Stimulated activated CD8-positive, alpha-beta memory T cell treated with anti-CD3 and anti-CD28 coated beads, Interleukin-4, amount 100 ng/mL, for 4 hours (primary cell): ENCODE measurements at places on chromosomes 11 and 22.

GRCh38 chr22:43230971-43231723 is 44.2 kb upstream of the TTLL12 start:
- peak; percentile 19 for DNase-seq

DNA sequence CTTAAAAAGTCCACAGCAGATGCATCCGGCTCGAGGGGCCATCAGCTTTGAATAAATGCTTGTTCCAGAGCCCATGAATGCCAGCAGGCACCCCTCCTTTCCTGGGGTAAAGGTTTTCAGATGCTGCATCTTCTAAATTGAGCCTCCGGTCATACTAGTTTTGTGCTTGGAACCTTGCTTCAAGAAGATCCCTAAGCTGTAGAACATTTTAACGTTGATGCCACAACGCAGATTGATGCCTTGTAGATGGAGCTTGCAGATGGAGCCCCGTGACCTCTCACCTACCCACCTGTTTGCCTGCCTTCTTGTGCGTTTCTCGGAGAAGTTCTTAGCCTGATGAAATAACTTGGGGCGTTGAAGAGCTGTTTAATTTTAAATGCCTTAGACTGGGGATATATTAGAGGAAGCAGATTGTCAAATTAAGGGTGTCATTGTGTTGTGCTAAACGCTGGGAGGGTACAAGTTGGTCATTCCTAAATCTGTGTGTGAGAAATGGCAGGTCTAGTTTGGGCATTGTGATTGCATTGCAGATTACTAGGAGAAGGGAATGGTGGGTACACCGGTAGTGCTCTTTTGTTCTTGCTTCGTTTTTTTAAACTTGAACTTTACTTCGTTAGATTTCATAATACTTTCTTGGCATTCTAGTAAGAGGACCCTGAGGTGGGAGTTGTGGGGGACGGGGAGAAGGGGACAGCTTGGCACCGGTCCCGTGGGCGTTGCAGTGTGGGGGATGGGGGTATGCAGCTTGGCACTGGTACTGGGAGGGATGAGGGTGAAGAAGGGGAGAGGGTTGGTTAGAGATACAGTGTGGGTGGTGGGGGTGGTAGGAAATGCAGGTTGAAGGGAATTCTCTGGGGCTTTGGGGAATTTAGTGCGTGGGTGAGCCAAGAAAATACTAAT is 1.9 kb downstream of the NEAT1 start:
- DNase-seq: no peak

DNA sequence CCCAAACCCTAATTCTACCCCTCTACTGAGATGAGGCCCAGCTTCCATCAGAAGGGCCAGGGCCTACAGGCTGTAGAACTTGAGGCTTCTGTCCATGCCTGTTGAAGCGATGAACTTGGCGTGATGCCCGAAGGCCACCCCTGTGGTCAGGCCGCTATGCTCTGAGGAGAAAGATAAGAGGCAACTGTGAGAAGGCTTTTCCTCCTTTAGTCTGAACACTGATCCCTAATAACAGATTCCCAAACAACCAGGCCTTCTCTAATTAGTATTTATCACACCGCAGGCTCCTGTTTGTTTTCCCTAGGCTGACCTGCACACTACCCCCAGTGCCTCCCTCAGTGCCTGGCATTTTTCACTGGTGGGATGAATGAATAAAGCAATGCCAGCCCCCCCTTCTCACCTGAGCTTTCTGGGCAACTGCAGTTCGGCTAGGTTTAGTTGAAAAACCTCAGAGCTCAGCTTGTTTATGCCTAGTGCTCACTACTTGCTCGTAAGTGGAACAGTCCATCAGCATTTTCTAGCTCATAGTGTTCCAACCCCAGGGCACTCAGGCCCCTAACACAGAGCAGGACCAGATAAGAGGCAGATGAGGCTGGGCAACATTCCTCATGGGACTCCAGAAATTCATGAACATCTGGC is 15.2 kb downstream of the PRPF19 start:
- no peak for DNase-seq

GRCh38 chr11:28627690-28628255 is 519.6 kb downstream of the METTL15 start:
- no peak for DNase-seq

GRCh38 chr22:39431821-39432251 is 25.0 kb upstream of the MGAT3 start:
- DNase-seq: no peak

DNA sequence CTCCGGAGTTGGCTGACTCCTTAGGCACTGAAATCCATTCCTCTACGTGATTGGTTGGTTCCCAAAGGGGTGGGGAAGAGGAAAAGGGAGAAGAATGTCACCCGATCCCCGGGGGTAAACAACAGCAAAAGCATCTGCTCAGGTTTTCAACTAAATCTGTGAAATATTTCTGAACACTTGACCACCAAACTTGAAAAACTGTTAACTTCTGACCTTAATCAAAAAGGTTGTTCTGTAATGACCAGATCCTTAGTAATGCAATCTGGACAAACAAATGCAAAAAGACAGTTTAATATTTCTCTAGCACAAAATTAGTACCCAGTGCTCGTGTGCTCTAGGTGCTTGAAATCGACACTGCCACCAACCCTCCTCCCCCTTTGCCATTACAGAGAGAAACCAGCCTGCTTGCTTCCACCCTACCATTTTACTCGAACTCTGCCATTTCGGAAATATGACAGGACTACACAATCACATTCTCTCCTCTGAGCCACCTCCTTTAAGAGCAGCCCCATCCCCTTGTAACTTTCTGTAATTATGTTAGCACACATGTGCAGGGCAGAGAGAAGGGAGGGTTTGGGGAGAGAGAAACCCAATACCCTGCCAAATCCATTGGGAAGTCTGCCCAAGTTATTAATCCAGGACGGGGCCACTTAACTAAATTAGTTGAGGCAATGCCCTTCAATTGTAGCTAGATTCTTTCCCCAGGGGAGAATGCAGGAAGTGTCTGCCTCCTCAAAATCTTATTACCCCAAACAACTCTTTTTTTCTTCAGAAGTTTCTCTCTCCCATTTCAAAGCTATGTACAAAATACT is 113.8 kb downstream of the RBFOX2 start:
- DNase-seq: no peak

- DNase-seq: no peak
Measured at GRCh38 chr11:123838659-123839058, 32.5 kb upstream of the OR6M1 start.

DNA sequence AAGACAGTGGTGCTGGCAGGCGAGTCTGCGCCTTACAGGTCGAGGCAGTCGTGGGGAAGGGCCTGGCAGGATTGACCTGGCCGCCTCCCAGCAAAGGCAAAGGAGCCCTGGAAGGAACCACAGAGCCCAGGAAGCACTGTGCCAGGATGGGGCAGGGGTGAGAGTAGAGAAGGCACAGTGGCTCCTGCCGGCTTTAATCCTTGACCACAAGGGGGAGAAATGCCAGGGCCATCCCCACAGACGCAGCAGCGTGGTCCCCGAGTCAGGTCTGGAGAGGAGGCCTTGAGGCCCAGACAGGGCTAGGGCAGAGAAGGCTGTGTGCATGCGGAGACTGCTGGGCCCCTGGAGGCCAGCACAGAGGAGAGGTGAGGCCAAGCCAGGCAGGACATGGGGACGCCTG is 9.9 kb upstream of the NDUFS8 start:
- no peak for DNase-seq

DNA sequence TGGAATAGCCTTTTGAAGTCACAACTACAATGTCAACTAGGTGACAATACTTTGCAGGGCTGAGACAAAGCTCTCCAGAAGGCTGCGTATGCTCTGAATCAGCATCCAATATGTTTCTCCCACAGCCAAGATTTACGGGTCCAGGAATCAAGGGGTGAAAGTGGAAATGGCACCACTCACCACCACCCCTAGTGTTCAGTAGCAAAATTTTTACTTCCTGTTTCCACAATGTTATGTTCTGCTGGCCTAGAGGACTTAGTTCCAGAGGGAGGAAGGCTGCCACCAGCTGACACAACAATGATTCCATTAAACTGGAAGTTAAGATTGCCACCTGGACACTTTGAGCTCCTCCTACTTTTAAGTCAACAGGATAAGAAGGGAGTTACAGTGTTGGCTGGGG is 68.5 kb upstream of the MPEG1 start:
- DNase-seq: no peak

GRCh38 chr11:17923217-17923616 is 89.6 kb downstream of the SERGEF start:
- no peak for DNase-seq

GRCh38 chr11:6608726-6609501 is 3.1 kb downstream of the TAF10 start:
- DNase-seq: no peak

DNA sequence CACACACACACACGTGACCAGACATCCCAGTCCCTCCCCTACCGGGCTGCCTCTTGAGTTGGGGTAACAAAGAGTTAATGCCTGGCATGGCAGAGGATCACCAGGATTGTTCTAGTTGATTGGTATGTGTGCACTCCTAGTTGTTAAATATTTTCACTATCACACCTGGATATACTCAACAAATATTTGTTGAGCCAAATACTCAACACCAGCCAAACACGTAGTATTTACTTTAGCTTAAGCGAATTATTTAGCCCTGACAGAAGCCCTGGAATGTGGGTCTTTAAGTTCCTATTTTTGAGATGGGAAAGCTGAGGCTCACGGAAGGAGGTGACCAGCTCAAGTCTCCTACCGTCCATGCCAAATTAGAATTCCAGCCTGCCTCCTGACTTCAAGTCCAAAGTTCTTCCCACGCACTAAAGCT is 10.5 kb downstream of the CD3E start:
- DNase-seq: no peak

DNA sequence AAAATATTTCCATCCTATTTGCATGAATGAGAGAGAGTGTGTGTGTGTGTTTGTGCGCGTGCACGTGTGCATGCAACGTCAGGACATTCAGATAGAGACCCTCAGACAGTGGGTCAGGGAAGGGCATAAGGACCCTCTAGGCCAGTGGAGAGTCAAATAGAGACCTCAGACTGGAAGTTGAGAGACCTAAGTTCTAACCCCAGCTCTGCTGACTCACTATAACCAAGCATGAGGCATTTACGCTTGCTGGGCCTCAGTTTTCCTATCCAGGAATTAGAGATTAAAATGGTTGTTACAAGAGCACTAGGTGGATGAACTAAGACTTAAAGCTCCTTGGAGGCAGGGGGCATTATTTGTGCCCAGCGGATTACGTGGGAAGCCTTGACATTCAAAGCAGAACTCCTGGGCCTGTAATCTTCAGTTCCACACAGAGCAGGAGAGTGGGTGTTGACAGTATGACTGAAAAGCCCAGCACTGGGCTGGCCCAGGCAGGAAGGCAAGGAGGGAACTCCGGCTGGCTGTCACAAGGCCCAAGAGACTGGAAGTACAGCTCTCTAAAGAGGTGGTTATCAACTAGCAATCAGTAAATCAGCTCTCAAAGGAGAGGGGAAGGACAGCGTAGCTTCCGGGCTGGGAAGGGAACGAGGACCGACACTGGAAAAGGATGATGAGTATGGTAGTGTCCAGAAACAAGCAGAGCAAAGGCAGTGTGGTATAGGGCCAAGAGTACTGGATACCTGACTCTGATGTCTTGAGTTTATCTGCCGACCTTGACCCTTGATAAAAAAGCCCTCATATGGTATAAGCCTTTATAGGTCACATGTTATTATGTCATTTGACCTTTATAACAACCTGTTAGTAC is 9.2 kb downstream of the RHOG start:
- no peak for DNase-seq

GRCh38 chr22:30600921-30601320 is 6.1 kb upstream of the TCN2 start:
- DNase-seq: no peak

- DNase-seq: no peak
Measured at GRCh38 chr11:111386611-111387150, 7.6 kb upstream of the POU2AF1 start.
